ENCODE measurements at places on chromosomes 7 and 10.

DNA sequence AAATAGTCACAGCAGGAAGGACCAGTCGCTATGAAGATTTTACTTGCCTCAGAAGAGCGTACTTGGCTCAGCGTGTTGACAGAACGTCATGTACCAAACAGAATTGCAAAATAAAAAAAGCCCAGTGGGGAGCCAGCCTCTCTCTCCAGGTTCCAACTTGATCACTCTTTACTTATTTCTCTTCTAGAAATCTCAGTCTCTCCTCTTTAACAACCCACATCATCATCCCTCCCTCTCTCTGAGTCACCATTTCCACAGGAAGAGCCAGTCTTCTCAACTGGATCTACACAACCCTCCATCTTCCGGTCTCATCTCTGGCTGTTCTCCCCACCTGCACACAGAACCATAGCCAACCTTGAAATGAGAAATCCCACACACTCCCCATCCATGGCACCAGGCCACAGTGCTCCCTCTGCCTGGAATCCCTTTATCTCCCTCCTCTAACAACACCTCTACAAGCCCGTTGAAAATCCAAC lies 718.3 kb downstream of the GRID1 start:
- no peak for DNase-seq

DNA sequence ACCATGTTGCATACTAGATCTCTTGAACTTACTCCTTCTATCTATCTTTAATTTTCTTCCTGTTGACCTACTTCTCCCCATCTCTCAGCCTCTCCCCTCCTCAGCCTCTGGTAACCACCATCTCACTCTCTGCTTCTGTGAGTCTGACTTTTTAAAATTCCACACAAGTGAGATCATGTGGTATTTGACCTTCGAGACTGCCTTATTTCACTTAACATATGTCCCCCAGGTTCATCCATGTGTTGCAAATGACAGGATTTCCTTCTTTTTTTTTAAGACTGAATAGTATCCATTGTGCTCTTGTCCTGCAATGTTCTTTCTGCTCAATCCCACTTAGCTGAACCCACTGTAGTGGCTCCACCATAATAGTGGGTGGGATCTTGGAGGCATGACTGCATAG lies 51.4 kb upstream of the DNAJC1 start:
- DNase-seq, result no peak

GRCh38 chr10:24483701-24484100 lies 240.0 kb downstream of the ARHGAP21 start:
- DNase-seq, result no peak

DNA sequence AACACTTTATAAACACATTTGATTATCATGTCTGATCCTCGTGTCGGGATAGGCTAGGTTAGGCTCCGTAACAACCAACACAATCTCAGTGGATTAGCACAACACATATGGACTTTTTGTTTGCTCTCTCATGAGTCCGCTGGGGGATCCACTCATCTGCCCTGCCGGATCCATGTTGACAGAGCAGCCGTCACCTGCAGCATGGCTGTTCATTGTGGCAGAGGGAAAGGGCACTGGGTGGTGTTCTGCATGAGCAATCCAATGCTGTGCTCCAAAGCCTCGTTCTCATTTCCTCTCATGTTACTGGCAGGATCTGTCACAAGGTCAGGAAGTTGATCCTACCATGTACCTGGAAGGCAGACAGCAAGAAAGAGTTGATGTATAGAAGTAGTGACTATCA lies 62.5 kb upstream of the RAPGEF5 start:
- DNase-seq, result no peak

GRCh38 chr7:83001362-83002040 lies 161.2 kb downstream of the PCLO start:
- no peak for DNase-seq

GRCh38 chr7:55245271-55245723 lies 119.8 kb upstream of the LANCL2 start:
- no peak for DNase-seq

GRCh38 chr10:50333872-50334271 lies 82.6 kb upstream of the ASAH2 start:
- no peak for DNase-seq

- DNase-seq, result no peak
These were observed 11.9 kb upstream of the TSPAN15 start for GRCh38 chr10:69439350-69439739.

All from stimulated activated CD4-positive, alpha-beta T cell treated with anti-CD3 and anti-CD28 coated beads, Interleukin-15, amount 100 ng/mL, for 1 hour (primary cell).